ENCODE measurements at places on chromosomes 5 and 9. TPM values are rescaled to one million over a fixed set of nuclear protein-coding genes. Genes with fewer than 3 reads are reported as not detected.

DNA sequence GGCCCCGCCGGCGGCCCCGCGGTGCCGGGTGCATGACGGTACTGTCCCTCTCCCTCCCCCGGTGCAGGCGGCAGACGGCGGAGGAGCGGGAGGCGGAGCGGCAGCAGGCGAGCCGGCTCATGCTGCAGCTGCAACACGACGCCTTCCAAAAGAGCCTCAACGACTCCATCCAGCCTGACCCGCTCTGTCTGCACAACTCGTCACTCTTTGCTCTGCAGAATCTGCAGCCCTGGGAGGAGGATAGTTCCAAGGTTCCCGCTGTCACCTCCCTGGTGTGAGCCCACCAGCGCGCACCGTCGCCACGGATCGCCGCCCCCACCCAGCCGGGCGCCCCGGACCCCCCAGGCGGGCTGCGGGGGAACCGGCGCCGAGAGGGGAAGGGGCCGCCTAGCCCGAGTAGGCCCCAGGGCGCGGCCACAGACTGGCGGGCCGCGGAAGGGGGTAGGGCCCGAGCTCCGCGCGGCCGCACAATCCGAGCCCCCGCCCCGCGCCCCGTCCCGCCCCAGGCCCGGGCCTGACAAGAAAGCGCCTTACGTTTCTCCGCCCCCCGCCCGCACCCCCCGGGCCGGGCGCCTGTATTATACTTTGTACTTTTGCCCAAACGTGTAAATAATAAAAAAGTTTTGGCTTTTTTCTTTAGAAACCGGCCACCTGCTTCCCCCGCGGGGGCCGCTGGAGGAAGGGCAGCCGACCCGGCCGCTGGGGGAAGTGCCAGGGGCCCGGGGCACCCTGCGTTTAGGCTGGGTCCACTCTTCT, 2.5 kb downstream of the TLX3 start:
- H3K27ac ChIP-seq: no peak overlapping the region
- H3K36me3 ChIP-seq: no peaks in the 10 kb centered on the region
- H3K27me3 ChIP-seq: peaks cover 27% of the 10 kb centered on the region
- DNase-seq: no peak

- peak overlapping the region; percentile 73 for H3K4me3 ChIP-seq
- DNase-seq: peak; percentile 51
These were observed 4.1 kb upstream of the RGMB start for GRCh38 chr5:98769210-98769958.

DNA sequence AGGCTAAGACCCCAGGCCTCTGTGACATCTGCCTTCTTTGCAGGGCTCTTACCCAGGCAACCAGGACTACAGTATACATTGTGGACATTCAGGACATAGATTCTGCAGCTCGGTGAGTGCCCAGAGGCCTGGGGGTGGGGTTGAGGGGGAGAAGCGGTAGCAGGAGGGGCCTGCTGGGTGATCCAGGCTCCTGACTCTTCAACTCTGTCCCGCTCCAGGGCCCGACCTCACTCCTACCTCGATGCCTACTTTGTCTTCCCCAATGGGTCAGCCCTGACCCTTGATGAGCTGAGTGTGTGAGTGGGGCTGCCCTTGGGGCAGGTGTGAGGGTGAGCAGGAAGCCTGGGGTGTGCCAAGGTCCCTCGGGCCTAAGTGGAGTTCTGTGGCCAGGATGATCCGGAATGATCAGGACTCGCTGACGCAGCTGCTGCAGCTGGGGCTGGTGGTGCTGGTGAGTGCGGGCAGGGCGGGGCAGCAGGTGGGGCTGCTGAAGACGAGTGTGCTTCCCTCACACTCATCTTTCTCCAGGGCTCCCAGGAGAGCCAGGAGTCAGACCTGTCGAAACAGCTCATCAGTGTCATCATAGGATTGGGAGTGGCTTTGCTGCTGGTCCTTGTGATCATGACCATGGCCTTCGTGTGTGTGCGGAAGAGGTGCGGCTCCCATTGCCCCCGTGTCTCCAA, 19.8 kb downstream of the GPRIN1 start:
- no peak overlapping the region for H3K27ac ChIP-seq
- H3K27me3 ChIP-seq: no peaks in the 10 kb centered on the region
- no peak for DNase-seq
- no peak overlapping the region for H3K4me3 ChIP-seq
- no peaks in the 10 kb centered on the region for H3K4me1 ChIP-seq
- H3K36me3 ChIP-seq: no peaks in the 10 kb centered on the region

GRCh38 chr5:141319202-141319601, 1.4 kb downstream of the TAF7 start:
- H3K36me3 ChIP-seq: peaks cover 12% of the 10 kb centered on the region
- H3K27me3 ChIP-seq: no peaks in the 10 kb centered on the region
- DNase-seq: no peak
- no peak overlapping the region for H3K27ac ChIP-seq
- peaks cover 16% of the 10 kb centered on the region for H3K4me1 ChIP-seq

DNA sequence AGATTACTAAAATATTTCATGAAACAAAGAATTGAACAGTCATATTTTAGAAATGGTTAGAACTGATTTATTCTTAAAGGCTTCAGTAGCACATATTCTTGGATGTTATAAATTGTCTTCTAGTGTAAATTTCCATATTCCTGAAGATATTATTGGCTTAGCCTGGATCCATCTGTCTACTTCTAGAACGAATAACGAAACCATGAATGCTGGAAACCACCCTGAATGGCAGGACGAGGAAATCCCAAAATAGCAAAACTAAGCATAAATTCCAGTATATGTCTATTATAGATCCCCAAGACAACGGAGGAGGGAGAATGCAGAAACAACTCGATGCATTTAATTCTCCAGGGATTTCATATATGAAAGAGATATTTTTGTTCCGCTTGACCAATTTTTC, 2191.0 kb upstream of the ACO1 start:
- H3K36me3 ChIP-seq: no peaks in the 10 kb centered on the region
- DNase-seq: no peak
- no peaks in the 10 kb centered on the region for H3K4me1 ChIP-seq
- no peak overlapping the region for H3K27ac ChIP-seq
- H3K4me3 ChIP-seq: no peak overlapping the region

- H3K27ac ChIP-seq: no peak overlapping the region
- H3K4me1 ChIP-seq: no peaks in the 10 kb centered on the region
- DNase-seq: no peak
- H3K4me3 ChIP-seq: no peak overlapping the region
- H3K36me3 ChIP-seq: no peaks in the 10 kb centered on the region
- H3K27me3 ChIP-seq: no peaks in the 10 kb centered on the region
These were observed 247.3 kb downstream of the MAN2A1 start for GRCh38 chr5:109936996-109937395.

The TUT7 gene
- total RNA-seq: 36.0 TPM

Measured in CD8-positive, alpha-beta memory T cell (primary cell).